ENCODE measurements at places on chromosomes 2 and 18. TPM values are rescaled to one million over a fixed set of nuclear protein-coding genes. Genes with fewer than 3 reads are reported as not detected.

Gene FEV
- total RNA-seq, result not detected

Gene CXCR1
- not detected for total RNA-seq

Gene ZAP70
- total RNA-seq, result 2.3 TPM

Gene ZNF396
- total RNA-seq, result 4.2 TPM

Gene UPP2
- total RNA-seq, result not detected

Gene SPHKAP
- not detected for total RNA-seq

Gene EFHD1
- 56.9 TPM for total RNA-seq

Gene MREG
- total RNA-seq, result 13.1 TPM

Gene AQP12B
- not detected for total RNA-seq

Gene EFR3B
- total RNA-seq, result 1.3 TPM

Gene LCT
- total RNA-seq, result not detected

Data from subcutaneous adipose tissue (tissue), 4 donors.